Activated B cell treated with CpG ODN at 0.5 μM for 24 hours (primary cell): ENCODE measurements at places on chromosomes 3 and 15. TPM values are rescaled to one million over a fixed set of nuclear protein-coding genes. Genes with fewer than 3 reads are reported as not detected.
A peak's percentile ranks its signal among the peaks of the same experiment; 100 is the strongest.

The GREM1 gene
- total RNA-seq: not detected in 2 replicates

The DIS3L gene
- 23.8 and 27.2 TPM in 2 replicates for total RNA-seq

The AHSG gene
- not detected in 2 replicates for total RNA-seq

The KLHL40 gene
- total RNA-seq: not detected in 2 replicates

The ARHGEF3 gene
- 22.1 and 27.0 TPM in 2 replicates for total RNA-seq

The RARRES1 gene
- total RNA-seq: not detected in 2 replicates

The TTLL13 gene
- total RNA-seq: 0.49 and 2.2 TPM in 2 replicates

DNA sequence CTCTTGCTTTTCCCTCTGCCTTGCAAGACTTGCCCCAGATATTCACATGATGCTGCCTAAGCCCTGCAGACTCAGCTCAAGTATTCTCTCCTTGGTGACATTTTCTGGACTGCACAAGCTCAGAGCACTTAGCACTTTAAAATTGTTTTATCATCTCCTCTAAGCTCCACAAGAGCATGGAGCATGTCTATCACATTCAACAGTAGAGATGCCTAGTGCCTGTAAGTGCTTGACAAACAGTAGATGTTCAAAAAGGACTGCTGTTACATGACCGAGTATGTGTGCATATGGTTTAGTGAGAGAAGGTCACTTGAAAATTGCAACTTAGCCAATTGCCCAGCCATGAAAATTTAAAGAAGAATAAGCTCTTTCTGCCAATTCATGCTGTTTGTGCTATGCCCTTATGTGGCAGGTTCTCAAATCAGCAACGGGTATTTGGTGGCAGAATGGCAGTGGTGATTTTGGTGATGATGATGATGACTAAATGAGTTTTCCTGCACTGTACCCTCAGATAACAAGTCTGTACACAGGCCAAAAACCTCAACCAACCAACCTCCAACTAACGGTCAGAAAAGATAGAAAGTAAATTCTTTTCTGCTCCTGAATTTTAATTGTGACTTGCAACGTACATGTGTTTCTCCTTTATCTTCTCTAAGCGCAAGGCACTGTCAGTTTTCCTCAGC, 647.2 kb upstream of the UBE2E2 start:
- DNase-seq: no peak

DNA sequence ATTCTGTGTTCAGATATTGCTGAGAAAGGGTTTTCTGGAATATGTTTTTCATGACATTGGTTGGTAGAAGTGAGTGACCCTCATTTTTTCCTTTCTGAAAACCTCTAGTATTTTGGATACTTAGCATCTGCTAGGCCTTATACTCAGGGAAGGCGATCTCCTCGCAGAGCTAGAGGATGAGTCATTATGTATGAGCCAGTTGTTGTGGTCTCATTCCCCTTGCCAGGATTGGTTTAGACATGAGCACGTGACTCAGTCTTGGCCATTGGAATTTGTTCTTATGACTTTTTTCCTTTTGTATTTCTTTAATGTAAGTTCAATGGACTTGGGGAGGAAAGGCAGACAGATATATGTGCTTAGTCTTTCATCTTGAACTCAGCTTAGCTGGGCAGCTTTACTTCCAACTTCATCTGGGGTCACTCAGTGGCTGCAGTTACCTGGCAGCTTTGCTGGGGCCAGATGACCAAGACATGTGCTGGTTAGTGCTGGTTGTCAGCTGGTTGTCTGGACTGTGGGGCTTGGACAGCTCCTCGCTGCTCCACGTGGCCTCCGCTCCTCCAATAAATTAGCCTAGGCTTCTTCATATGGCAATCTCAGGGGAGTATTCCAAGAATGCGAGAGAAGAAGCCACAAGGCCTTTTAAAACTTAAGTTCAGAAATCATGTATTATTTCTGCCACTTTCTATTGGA, 207.5 kb downstream of the IL20RB start:
- no peak for DNase-seq

DNA sequence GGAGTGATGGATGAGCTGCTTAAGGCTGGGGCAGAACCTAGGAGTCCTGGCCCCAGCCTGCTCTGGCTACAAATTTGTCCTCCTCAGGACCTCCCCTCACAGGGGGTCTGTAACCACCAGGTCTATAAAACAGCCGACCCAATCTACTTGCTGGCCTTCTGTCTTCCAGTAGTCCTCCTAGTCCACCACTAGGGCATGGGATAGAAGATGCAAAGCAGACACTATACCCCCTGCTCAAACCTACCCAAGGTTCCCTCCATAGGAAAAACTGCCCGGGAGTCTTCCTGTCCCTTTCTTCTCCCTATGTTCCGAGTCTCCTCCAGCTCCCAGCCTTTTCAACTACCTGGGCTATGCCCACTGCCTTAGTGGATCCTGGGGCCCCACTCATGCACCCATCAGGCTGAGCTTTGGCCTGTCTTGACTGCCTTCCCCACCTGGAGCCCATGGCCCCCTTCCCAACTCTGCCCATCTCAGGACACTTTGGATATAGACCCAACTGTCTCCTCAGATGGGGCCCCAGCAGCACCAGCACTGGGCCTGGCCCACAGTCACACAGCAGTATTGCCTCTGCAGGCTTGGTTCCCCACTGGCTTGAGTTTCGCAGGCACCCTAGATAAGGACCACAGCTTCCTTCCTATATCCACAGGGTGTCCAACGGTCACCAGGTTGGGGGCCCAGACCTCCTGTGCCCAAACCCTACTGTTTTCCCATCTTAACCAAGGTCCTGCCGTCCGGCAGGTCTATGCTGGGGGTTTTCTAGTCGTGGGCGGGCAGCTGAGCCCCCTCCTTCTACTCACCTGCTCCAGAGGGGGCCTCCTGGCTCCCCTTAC, 1.1 kb downstream of the HYAL3 start:
- DNase-seq: no peak

- no peak for DNase-seq
These were observed 16.4 kb downstream of the NEK4 start for GRCh38 chr3:52754373-52754772.

DNA sequence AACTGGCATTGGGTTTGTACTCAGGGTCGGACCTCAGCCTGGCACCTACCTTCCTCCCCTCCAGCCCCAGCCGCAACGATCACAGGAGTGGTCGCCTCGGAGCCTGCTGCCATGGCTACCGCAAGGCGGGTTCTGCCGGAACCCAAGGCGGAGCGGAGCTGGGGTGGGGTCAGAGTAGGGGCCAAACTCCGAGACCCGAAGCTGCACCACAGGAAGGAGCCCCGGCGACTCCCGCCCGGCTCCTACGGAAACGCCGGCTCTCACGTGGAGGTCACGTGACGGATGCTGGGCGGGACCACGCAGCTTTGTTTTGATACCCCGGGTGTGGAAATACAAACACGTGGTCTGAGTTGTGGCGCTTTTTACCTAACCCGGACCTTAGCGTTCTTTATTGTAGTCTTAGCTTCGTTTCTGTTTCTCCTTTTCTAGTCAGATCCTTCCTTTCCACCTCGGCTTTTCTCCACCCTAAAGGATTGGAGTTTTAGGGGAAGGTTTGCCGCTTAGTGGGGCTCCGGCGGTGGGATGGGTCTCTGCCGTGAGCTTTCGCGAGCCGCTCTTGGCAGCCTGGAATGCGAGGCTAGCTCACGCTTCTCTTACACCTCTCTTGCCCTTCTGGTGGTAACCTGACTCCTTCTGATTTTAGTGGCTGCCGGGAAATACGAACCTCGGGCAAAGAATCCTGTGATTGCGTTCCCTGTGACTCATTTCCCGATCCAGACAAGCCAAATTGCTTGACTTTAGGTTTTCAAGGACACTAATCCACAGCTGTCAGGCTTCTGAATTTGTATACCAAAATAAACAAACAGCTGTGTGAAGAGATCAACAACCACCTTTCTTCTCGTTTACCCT, at the start of gene HSPBAP1:
TSS of gene HSPBAP1 (minus strand) at position 264 of the 849 bp plus-strand sequence. CDS start at position 113, 151 bp downstream.
- peak; percentile 91 for DNase-seq

GRCh38 chr3:133943639-133944141, 48.0 kb upstream of the RAB6B start:
- DNase-seq: no peak

GRCh38 chr3:42169579-42170120, 78.5 kb downstream of the TRAK1 start:
- DNase-seq: no peak
